Caco-2 (cell line): ENCODE measurements at places on chromosomes 6 and 20. TPM values are rescaled to one million over a fixed set of nuclear protein-coding genes. Genes with fewer than 3 reads are reported as not detected.

DNA sequence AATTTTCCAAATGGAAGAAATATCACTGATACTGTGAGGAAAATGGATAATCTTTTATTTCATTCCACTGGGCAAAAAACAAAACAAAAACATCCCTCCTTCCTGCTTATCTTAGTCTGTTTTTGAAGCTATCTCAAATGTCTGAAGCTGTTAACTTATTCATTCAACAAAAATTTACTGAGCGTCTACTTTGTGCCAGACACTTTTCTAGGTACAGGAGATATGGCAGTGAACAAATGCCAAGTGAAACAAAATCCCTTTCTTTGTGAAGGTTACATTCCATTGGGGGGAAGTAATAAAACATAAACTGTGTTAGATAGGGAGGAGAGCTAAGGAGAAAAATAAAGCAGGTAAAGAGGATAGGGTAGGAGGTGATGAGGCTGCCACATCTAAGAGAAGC lies 47.5 kb downstream of the TNFRSF21 start:
- H3K27me3 ChIP-seq = no peaks in the 10 kb centered on the region
- H3K4me3 ChIP-seq = no peak overlapping the region
- DNase-seq = no peak
- H3K36me3 ChIP-seq = no peaks in the 10 kb centered on the region; the same call in 1 of the 2 replicates
- H3K4me1 ChIP-seq = no peaks in the 10 kb centered on the region

DNA sequence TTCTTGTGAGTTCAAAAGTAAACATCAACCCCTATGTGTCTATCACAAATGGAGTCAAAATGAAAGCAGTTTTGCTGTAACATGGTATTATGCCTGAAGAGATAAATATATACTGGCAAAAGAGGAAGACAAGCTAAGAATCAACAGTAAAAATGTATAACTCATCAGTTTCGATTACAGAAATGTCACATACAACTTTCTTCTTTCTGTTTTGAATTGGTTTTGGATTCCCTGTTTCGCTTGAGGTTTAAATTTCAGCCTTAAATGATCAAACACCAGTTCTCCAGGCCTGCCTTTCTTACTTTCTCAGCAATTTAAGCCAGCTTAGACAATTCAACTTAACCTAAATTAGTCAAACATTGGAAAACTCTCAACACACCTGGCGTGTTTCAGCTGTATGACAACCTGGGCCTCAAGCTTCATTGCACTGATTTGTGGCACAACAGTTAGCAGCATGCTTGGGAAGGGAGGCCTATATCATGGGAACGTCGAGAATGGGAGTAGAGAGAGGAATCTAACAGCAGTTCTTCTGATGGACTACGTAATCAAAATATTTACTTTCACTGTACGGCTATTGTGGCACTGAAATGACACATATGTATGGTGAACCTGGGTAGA lies 51.9 kb upstream of the MARCKS start:
- no peak for DNase-seq
- H3K4me3 ChIP-seq = no peak overlapping the region
- peaks cover 12% of the 10 kb centered on the region for H3K4me1 ChIP-seq
- no peaks in the 10 kb centered on the region for H3K36me3 ChIP-seq
- H3K27ac ChIP-seq = no peak overlapping the region

DNA sequence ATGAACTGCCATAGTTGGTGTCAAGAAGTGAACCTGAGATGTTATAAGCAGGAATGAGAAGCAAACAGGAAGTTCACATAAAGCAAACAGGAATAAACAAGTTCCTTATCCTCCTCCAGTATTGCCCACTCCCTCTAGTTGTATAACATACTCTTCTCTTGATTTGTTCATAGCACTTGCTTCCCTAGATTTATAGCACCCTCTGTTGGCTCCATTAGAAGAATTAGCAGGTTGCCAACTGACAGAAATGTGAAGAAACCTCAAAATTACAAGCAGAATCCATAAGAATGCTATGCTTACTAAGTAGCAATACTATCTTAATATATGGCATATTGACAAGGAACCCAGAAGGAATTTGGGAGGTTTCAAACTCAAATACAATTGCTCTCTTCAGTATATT lies 195.4 kb downstream of the TBX18 start:
- no peaks in the 10 kb centered on the region for H3K27me3 ChIP-seq
- DNase-seq = no peak
- no peaks in the 10 kb centered on the region for H3K36me3 ChIP-seq
- no peaks in the 10 kb centered on the region for H3K4me1 ChIP-seq

DNA sequence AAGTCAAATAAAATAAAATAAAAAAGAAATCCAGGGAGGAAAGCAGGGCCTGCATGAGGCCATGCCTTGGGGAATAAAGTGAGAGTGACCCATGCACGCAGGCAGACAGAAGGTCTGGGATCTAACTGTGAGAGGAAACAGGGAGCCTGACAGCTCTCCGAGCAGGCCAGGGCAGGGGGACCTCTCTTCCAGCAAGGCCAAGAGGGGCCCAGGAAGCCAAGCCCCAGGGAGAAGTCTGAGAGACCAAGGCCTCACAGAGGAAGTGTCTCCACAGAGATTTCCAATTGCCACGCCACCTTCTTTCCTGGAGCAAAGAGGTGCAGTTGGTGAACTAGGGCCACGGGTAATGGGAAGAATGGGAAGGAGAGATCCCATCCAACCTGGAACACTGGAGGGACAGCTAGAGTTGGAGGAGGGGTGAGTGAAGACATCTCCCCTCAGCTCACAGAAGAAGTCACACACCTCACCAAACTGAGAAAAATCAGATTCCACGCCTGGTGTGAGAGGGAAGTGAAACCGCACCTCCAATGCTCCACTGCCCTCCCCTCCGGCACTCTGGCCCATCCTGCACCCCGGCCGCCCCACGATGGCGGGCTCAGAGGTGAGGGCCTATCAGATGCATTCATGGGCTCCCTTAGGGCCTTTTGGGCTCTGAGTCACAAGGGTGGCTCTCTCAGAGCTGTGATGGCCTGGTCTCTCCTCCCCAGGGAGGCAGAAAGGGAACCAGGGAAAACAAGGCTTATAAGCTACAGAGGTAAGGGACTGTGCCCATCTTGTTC lies 25.1 kb upstream of the TAF8 start:
- no peak for DNase-seq
- H3K4me1 ChIP-seq = 0 out of 2 replicates have a peak, but pooled peaks cover 4% of the 10 kb centered on the region
- H3K36me3 ChIP-seq = no peaks in the 10 kb centered on the region
- H3K27me3 ChIP-seq = no peaks in the 10 kb centered on the region
- H3K4me3 ChIP-seq = no peak overlapping the region

GRCh38 chr6:19399406-19399805 lies 437.8 kb upstream of the ID4 start:
- H3K36me3 ChIP-seq = no peaks in the 10 kb centered on the region
- H3K27ac ChIP-seq = no peak overlapping the region
- no peak for DNase-seq
- H3K4me3 ChIP-seq = no peak overlapping the region
- no peaks in the 10 kb centered on the region for H3K27me3 ChIP-seq
- H3K4me1 ChIP-seq = no peaks in the 10 kb centered on the region

- H3K4me3 ChIP-seq = no peak overlapping the region
- no peaks in the 10 kb centered on the region for H3K36me3 ChIP-seq
- no peak overlapping the region for H3K27ac ChIP-seq
- DNase-seq = no peak
- no peaks in the 10 kb centered on the region for H3K27me3 ChIP-seq
These were observed 200.5 kb upstream of the MCHR2 start for GRCh38 chr6:100194535-100194934.

Gene SYTL3
- total RNA-seq = 0.86 and 1.1 TPM in 2 replicates

Gene MACROD2
- total RNA-seq = 6.4 and 7.6 TPM in 2 replicates

Gene NRN1
- total RNA-seq = not detected in 2 replicates

Gene FUT9
- 0.11 and 0.12 TPM in 2 replicates for total RNA-seq

Gene DEFB132
- not detected in 2 replicates for total RNA-seq

Gene ZBP1
- total RNA-seq = not detected in 2 replicates

Gene TM9SF4
- 130 and 138 TPM in 2 replicates for total RNA-seq

Gene ERVFRD-1
- total RNA-seq = 0.29 and 0.58 TPM in 2 replicates
